ENCODE measurements at places on chromosomes 4 and X. TPM values are rescaled to one million over a fixed set of nuclear protein-coding genes. Genes with fewer than 3 reads are reported as not detected.

DNA sequence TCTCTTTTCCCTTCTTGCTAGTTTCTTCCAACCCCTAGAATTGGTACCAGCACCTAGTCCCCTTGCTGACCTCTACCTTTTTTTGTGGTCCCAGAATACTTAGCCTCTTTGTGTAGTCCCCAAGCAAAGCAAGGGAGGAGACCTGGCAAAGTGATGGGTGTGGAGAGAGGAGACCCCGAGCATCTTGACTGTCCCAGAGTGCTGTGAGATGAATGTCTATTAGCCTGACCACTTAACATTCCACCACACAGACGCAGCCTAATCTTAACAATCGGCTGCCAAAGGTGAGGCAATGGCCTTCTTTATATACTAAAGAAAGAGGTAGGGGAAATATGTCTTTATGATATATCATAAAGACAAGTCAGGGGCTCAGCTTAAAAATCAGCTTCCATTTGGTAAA is 55.9 kb downstream of the TRIM2 start:
- DNase-seq = no peak

DNA sequence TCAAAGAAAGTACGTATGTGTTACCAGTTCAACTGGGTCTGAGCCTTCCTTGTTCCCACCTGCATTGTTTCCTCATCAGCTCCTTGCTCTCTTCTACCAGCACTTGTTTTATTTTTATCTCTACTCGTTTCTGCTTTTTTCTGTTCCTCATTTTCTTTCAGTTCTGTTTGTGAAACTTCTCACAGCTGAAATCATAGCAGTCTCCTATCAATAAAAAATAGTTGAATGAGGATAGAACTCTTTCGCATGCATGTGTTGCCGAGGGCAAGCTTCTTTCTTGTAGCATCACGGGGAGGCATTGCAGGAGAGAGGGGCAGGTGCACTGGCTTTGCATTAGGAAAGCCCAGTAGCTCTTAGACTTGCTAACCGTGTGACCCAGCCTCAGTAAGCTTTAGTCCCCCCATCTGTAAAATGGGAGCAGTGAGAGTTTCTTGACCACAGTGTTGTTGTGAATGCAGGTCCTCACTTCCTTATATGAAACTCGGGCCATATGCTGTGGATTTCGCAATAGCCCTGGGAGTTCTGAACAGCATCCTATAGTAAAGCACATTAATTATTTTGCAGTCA is 24.7 kb downstream of the OFD1 start:
- DNase-seq = no peak

GRCh38 chrX:56588397-56589188 is 25.2 kb downstream of the UBQLN2 start:
- DNase-seq = no peak

DNA sequence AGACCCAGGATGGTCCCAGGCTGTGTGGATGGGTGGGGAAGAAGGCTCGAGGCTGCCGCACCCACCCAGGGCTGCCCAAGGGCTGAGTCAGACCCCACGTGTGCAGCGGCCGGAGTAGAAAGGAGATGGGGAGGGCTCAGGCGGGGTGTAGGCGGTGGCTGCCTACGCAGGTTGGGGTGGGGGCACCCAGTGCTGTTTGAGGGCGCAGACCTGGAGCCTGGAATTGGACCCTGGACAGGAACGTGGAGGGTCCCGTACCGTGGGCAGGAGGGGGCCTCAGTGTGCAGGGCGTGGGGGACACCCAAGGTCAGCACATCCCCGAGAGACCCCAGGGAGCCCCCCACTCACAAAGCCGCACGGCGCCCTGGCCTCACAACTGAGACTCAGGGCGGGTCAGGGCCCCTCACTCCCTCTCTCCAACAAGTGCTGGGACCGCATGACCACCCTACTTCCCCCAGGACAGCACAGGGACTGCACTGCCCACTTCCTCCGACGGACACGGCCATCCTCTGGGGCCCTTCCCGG is 79.9 kb downstream of the FAM53A start:
- peak; percentile 24 for DNase-seq

DNA sequence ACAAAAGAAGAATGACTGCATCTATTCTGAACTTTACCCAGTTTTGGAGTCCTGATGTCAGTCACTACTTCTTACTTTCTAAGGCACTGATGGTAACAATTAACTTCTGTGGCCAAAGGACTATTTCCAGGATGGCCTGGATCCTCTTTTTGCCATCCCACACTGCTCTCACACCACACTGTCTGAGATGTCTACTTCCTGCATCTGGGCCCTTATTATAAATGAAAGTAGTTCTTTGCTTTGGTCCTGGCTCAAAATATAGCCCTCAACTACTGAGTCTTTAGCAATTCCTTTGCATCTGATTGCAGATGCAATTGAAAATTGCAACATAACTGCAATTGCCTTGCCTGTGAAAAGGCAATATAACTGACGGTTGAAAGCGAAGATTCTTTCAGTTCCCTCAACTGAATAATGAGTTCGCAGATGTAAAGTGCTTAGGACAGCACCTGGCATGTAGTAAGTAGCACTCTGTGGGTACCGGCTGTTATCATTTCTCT is 44.2 kb downstream of the COQ2 start:
- DNase-seq = no peak

DNA sequence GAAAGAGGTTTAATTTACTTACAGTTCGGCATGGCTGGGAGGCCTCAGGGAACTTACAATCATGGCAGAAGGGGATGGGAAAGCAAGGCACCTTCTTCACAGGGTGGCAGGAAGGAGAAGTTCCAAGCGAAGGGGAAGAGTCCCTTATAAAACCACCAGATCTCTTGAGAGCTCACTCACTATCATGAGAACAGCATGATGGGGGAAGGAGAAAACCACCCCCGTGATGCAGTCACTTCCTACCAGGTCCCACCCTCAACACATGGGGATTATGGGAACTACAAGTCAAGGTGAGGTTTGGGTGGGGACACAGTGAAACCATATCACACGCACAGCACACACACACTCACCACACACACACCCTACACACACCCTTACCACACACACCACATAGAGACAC is 104.3 kb downstream of the DCTD start:
- no peak for DNase-seq

GRCh38 chrX:97016106-97016505 is 132.4 kb downstream of the RPA4 start:
- DNase-seq = no peak

- peak; percentile 61 for DNase-seq
These were observed 115.0 kb downstream of the CEP44 start for GRCh38 chr4:174398728-174399127.

DNA sequence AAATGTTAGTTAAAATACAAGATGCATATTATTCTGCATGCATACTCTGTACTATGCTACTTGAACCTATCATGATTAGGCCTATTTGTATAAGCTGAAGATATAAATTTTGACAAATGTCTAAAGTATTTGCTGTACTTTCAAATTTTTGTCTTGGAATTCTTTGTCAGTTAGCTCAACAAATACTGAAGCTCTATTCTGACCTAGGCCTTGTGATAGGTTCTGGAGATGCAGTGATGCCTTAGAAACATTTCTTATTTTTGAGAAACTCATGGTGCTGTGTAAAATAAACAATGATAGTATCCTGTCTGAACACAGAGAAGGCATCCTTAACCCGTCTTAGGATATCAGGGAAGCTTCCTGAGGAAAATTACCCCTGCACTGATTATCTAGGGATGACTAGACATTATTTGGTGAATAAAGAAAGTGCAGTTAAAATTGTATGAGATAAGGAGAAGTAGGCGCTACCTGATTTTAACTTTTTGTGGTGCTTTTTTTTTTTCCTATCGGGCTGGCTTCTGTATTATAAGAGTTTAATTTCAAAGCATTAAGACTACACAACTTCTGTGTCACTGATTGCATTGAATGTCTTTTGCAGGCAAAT is 43.4 kb downstream of the MOB1B start:
- DNase-seq = no peak

GRCh38 chr4:10105421-10105820 is 11.2 kb downstream of the WDR1 start:
- DNase-seq = no peak

DNA sequence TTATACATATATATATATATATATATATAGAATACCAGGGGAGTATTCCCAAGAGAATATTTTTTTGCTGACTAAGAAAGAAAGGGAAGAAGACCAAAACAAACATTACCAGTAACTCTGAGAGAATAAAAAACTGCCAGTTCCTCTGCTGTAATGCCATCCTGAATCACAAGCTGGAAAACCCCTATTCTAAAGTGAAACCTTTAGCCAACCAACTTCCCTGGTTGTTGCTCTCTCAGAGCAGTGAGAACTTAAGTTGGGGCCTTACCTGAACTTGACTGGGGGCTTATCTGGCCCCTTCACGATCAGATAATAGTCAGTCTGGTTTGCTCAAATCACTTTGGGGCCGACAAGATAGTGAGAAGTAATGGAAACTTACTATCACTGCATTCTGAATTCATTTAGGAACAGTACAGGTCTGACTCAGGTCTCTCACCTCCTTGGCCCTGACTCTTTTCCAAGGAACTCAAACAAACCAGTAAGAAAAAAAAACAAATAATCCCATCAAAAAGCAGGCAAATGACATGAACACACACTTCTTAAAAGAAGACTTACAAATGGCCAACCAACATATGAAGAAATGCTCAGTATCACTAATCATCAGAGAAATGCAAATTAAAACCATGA is 62.5 kb downstream of the CD40LG start:
- peak; percentile 65 for DNase-seq

DNA sequence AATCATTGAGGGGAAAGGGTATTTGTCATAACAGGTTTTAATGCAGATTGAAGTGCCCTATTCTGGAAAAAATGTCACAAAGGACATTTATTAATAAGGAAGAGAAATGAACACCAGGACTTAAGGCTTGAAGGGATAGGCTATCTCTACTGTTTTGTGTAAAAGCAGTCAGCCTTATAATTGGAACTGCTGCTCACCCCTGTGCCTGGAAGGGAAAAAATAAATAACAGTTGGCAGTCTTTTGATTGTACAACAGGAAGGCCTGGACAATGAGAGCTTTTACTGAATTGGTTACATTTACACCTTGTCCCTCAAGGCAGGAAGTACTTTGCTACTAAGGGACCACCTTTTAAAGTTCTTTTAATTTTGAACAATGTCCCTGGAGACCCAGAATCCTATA is 17.8 kb upstream of the MAGED4 start:
- no peak for DNase-seq

DNA sequence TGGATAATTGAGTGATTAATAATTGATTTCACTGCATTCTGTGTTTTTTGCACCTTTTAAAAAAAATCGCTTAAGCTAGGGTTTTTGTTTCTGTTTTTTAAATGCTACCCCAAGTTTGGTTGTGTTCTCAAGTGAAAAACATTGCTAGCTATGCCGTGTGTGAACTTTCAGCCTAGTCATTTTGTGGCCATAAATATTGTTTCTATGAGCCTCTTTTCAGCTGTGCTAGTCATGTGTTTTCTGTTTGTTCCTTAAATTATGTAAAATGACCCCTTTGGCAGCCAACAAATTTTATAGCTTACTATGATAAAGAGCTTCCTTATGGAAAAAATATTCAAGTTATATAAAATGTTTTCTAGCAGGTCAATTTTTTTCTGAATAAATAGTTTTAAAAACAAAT is 59.1 kb downstream of the GALNT7 start:
- DNase-seq = no peak

DNA sequence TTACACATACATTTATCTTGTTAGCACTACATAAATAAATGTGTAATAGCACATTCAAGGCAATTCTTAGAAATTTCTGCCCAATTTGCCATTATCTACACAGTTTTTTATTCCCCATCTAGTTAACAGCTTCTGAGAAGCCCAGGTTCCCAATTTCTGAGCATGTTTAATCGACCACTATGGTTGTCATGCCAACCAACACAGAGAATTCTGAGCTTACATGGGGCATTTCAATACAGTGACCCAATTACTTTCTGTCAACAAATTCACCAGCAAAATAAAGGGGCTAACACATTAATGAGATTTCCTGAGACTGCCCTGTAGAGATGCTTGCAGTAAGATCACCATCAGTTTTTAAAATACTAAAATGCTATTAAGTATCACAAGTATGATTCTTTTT is 22.0 kb downstream of the GPM6A start:
- DNase-seq = peak; percentile 53

GRCh38 chr4:121654738-121655137 is 42.0 kb downstream of the ANXA5 start:
- no peak for DNase-seq

DNA sequence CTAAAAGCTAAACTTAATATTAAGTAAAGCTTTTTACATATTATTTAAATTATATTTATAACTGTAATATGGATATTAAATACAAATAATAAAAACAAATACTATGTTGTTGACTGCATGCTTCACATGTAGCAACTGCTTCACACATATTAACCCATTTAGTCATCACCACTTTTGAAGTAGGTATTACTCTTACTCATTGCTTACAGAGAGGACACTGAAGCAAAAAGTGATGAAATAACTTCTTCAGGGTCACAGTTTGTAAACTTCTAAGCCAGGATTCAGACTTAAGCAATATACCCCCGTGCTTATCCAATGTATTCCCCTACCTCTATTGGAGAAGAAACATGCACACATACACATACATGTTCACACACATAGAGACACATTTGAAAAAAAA is 166.6 kb downstream of the DKK2 start:
- DNase-seq = peak; percentile 27

DNA sequence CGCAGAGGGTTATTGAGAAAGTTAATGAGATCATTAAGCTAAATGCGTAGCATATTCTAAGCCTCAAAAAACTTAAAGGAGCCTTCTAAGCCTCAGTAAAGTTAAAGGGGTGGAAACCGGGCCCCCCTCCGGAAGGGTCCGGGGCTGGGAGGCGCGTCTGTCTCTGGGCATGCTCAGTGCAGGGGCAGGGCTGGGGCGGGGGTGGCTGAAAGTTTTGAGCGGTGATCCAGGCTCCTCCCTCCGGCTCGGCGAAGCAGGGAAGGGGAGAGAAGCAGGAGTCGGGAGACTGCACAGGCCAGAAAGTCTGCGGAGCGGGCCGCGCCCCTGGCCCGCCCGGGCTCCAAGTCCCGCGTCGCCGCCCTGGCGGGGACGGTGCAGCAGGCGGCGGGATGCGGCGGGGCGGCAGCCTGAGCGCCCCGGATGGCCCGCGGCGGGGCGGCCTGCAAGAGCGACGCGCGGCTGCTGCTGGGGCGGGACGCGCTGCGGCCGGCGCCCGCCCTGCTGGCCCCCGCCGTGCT is at the start of gene EVC:
TSS of gene EVC (plus strand) at position 241 of the 518 bp plus-strand sequence. CDS start at position 421, 180 bp downstream.
- peak; percentile 72 for DNase-seq

DNA sequence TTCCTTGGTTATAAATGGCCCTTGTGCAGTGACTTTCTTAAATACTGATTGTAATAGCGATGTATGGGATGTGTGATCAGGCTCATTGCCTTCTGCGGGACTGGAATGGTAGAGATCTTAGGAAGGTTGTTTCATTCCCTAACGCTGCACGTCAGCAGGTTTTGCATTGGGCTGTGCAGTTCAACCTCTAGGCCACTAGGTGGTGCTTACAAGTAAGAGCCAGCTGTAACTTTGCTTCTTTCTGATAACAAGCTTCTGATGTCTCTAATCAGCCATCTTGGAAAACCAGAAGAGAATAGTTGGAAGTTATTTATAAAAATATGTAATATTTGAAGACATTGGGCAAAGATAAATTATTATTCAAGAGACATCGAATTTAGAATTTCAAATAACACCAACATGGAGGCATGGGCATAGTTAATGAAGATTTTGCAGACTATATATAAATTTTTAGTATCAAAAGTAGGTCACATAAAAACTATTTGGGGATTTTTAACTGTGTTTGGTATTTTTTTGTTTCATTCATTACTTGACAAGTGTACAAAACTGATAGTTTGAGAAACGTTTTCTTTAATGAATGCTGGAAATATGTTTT is 339.7 kb upstream of the PCDH7 start:
- peak; percentile 52 for DNase-seq

ZNF185 gene
- total RNA-seq = 6.5 TPM

FSTL5 gene
- 0.12 TPM for total RNA-seq

DMRTC1 gene
- not detected for total RNA-seq

ARHGAP36 gene
- not detected for total RNA-seq

ZNF711 gene
- 1.6 TPM for total RNA-seq

LRCH2 gene
- 15.8 TPM for total RNA-seq

CENPVL1 gene
- not detected for total RNA-seq

GAGE12E gene
- not detected for total RNA-seq
